ENCODE measurements at places on chromosomes 5 and 9.

GRCh38 chr5:178360222-178360925 is 127.8 kb upstream of the PHYKPL start:
- DNase-seq, result no peak

- DNase-seq, result no peak
These were observed 108.3 kb downstream of the PCSK1 start for GRCh38 chr5:96324708-96325107.

- DNase-seq, result no peak
These were observed at the start of gene NIM1K for GRCh38 chr5:43191740-43192557. TSS of gene NIM1K (plus strand) at chr5:43192225. CDS start at chr5:43245776, 53,551 bp downstream.

- no peak for DNase-seq
These were observed 334.9 kb downstream of the BNC2 start for GRCh38 chr9:16535555-16535954.

GRCh38 chr5:76813982-76814562 is 4.8 kb upstream of the F2RL1 start:
- DNase-seq, result no peak

- DNase-seq, result no peak
These were observed 6.3 kb downstream of the TMEM38B start for GRCh38 chr9:105700668-105701067.

GRCh38 chr5:154473581-154474283 is 4.3 kb downstream of the HAND1 start:
- DNase-seq, result no peak

DNA sequence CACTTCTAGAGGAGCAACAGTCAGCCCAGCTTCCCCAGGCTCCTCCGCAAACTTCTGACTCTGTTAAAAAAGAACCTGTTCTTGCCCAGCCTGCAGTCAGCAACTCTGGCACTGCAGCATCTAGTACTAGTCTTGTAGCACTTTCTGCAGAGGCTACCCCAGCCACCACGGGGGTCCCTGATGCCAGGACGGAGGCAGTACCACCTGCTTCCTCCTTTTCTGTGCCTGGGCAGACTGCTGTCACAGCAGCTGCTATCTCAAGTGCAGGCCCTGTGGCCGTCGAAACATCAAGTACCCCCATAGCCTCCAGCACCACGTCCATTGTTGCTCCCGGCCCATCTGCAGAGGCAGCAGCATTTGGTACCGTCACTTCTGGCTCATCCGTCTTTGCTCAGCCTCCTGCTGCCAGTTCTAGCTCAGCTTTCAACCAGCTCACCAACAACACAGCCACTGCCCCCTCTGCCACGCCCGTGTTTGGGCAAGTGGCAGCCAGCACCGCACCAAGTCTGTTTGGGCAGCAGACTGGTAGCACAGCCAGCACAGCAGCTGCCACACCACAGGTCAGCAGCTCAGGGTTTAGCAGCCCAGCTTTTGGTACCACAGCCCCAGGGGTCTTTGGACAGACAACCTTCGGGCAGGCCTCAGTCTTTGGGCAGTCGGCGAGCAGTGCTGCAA is 72.8 kb downstream of the NUP214 start:
- DNase-seq, result no peak

GRCh38 chr9:120424248-120424647 is 155.7 kb downstream of the CDK5RAP2 start:
- DNase-seq, result no peak

GRCh38 chr9:135840107-135840506 is 67.2 kb downstream of the CAMSAP1 start:
- no peak for DNase-seq

DNA sequence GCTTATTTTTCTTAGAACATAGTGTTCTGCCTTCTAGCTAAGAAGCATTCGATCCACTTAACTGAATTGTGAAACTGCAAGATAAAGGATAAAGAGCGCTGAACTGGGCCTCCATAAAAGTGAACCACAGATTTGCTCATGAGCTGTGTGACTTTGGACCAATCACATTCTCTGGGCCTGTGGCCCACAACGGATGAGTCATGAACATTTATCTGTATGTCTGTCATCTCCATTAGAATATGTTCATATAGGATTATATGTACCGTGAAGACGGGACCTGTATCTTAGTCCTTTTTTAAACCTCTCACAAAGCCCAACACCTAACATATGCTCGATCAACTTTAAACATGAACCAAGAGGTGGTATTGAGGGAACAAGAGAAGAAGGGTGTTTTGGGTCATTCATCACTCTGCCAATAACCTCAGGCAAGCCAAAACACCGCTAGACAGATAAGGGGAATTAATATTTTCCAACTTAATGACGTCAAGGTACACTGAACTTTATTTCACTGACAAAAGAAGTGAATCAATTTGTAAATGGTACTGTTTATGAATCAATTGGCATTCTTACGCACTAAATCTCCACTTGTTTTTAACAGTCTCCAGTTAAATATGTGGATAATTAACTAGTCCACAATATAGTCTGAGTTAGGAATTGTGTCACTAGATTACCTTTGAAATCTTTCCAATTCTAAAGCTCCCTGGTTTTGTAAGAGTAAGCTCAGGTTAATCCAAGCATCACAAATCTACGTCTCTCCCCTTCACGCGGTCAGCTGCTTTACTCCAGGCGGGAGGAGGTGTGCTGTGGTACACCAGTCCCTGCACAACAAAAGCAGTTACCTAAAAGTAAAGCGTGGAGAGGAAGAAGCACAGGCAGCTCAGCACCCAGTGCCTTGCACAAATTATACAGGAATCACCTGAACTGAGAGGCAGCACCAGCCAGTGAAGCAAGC is 1.6 kb downstream of the TMEM245 start:
- no peak for DNase-seq

DNA sequence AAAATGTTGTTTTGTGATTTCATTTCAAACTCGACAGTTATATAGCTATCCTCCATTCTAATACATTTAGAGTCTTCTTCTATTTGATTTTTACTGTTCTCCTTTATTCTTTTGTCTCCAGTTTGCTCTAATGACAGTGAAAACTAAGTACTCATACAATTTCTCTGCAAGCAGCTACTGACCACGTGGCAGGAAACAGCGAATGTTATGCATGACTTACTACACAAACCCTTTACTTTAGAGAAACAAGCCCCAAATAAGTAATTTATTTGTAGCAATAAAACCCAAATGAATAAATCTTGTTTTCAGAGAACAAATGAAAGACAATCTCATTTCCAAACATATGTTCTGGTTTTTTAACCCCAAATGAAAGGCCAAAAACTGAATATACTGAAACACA is 41.9 kb downstream of the CDH6 start:
- DNase-seq, result no peak

GRCh38 chr9:9387511-9388115 is 1225.2 kb downstream of the PTPRD start:
- no peak for DNase-seq

- DNase-seq, result no peak
These were observed 62.8 kb downstream of the IPPK start for GRCh38 chr9:92607088-92607487.

- DNase-seq, result no peak
These were observed 5.5 kb upstream of the DPM2 start for GRCh38 chr9:127943011-127943662.

DNA sequence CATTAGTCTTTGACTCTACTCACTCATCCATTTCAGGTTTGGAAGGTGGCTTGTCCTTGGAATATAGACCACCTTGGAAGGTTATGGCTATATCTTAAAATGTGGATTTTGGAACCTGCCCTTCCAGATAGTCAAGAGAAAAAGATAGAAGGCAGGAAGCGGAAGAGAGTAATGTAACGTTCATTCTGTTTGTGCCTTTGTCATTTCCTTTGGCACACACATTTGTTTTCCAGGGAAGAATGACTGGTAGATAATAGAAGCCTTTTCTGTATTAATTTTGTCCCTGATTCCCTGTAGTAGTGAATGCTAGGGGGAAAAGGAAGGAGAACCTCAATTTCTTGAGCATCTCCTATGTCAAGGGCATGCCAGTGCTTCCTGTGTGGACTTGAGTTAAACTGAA is 54.7 kb downstream of the PPIC start:
- DNase-seq, result no peak

- no peak for DNase-seq
These were observed 19.8 kb upstream of the PTPN3 start for GRCh38 chr9:109517901-109518377.

Data from AML-193 (cell line).